D341Med (cell line): ENCODE measurements at places on chromosomes 5 and 9.

- no peak for DNase-seq
Measured at GRCh38 chr9:111136180-111136579, 97.9 kb upstream of the LPAR1 start.

GRCh38 chr9:95923794-95924193 is 48.3 kb downstream of the ERCC6L2 start:
- no peak for DNase-seq

DNA sequence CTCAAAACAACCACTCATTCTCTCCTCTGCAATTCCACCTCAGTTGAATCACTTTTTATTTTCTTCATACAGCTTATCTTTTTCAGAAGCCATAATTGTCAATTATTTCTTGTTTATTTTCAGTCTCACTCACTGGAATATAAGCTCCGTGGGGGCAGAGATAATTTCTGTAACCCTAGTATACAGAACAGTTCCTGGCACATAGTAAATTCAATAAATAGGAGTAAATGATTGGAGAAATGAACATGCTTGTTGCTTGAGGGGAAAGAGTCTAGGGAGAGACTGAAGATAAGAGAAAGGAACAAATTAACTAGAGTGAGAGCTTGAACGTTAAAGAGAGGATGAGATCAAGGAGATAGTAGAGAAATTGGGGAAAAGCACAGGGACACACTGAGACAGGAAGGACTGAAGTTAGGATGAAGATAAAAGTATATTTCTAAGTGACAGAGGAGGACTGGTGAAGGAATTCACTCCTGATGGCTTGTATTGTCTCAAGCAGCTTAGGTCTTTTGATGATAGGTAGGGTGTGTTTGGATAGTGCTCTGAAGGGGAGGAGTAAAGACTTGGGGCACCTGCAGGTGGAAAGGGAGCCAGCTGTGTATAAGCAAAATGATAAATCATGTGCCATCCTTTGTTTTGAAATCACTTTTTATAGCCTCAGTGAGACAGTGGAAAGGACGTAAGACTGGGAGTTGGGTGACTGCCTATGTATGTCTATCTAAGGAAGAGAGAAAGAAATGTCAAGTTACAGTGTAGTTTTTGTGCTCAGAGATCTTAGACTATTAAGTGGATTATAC is 2.2 kb downstream of the NAA35 start:
- no peak for DNase-seq

DNA sequence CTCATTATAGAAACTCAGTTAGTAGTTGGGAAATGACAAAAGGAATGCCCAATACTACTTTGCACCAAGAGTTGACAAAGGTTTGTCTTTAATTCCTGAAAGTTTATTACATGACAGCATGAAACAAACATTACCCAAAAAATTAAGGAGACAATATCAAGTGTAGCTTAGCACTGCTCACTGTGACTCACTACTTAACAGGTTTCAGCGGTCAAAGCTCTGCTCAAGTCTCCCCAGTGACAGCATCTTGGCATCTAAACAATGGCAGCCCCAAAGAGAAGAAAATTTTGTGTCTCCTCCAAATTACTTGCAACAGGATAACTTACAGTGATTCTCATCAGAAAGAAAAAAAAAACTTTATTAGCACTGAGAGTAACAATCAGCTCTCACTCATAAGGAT is 1030.2 kb downstream of the EFNA5 start:
- no peak for DNase-seq

DNA sequence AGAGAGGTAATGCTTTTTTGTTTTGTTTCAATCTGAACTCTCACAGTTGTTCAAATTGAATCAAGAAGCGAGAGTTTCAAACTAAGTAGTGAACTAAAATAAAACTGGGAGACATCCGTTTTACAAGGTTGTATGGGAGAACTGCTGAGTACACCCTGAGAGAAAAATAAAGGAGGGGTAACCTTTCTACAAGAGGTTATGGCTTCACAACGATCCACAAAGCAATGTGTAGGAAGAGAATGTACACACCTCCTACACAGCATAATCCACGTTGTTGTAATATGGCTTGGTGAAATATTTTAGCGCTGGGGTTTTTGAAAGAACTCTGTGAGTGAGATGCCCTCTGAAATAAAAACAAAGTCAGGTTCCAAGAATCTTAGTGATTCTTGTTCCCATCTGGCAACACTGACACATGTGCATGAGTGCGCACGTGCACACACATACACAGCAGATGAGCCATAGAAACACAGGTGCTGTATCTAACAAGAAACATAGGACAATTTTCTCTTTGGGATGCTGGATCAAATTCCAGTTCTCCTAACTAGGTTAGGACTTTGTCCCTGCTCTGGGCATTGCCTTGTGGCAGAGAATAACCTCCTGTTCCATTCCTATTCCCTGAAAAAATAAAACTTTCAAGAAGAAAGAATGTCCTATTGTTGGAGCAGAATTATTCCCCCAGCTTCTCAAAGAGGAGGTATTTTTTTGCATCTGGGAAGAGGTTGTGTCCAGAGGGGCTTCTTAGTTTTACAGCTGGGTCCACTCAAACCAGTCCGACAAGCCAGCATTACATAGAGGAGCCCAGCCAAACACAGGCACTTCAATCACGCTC is 94.5 kb upstream of the EFNA5 start:
- no peak for DNase-seq

- no peak for DNase-seq
Measured at GRCh38 chr9:79280691-79281090, 291.1 kb upstream of the TLE4 start.

DNA sequence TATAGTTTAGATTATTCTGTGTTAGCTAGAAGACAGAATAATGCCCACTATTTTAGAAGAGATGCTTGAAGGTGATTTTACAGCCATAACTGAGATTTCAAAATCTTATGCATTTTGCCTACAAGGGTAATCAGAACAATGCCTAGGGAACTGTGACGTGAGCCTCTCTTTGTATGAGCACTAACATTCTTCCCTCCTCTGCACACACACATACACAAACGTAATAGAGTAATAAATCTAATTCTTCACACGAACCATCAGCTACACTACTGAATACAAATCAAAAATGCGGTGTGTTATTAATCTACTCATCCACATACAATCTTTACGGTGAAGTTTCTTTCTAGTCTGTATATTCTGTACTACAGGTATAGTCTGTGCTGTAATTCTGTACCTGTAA is 227.8 kb downstream of the PLK2 start:
- DNase-seq: no peak

- DNase-seq: no peak
Measured at GRCh38 chr5:77065256-77065655, 21.8 kb downstream of the ZBED3 start.
